Retina (tissue), 1 donor: ENCODE measurements at places on chromosomes 13 and 19.

DNA sequence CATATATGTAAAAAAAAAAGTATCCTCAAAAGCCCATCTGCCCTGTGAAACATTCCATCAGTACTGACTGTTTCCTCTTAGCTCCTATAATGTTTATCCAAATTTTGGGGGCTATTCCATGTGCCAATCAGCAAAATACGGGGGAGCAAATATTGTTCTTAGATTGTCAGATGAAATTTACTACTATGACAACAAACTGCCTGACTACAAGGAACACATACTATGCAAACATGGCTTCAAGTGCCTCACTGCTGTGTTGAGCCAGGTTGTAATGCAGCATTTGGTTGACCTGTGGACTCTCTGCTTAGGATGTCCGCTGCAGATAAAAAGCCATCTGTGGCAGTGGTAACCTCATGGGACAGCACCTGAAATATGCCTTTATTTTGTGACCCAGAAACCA lies 98.2 kb upstream of the SCEL start:
- no peak for DNase-seq

- DNase-seq: no peak
These were observed 102.1 kb downstream of the INSR start for GRCh38 chr19:7191946-7192691.

DNA sequence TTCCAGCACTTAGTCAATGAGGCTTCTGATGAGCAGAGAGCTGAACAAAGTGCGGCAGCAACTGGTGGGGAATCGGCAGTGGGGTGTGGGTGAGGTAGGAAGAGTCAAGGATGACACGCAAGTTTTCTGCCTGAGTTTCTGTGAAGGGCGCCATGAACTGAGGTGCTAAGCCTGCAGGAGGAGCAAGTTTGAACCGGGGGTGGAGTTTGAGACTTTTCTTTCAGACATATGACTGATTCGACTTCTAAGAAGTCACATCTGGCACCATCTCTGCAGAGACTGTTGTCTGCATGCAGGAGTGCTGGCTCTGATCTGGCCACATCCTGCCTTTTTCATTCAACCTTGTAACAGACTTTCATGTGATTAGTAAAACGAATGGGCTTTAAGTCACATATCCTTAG lies 14.8 kb upstream of the GPI start:
- no peak for DNase-seq

DNA sequence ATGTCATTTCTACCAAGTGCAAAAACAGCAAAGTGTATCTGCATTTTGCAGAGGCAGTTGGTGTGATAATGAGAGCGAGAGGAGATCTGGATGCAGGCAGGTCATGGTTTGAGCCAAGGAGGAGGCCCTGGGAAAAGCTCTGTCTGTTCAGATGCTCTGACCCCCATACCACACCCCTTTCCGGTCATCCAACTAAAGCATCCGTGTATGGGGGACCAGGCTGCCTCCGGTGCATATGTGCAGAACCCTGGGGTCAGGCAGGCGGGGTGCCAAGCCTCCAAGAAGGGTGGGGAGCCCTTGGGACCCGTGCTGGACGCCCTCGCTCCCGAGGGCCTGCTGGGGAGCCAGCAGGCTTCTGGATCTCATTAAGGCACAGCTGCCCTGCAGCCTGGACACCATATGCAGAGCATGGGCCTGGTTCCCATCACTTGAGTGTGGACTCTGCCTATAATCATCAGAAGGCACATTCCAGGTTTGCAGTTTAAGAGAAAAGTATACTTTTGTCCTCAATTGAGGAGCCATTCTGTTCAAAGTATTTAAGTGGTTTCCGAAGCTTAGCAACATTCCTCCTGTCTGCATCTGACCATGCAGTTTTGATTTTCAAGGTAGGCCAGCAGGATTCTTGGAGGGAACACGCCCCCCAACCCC lies 56.1 kb downstream of the ALOX5AP start:
- DNase-seq: peak; percentile 42

- peak; percentile 89 for DNase-seq
These were observed 24.1 kb upstream of the ASPDH start for GRCh38 chr19:50537769-50538230.

- no peak for DNase-seq
These were observed 134.0 kb downstream of the KCNRG start for GRCh38 chr13:50149214-50149613.

DNA sequence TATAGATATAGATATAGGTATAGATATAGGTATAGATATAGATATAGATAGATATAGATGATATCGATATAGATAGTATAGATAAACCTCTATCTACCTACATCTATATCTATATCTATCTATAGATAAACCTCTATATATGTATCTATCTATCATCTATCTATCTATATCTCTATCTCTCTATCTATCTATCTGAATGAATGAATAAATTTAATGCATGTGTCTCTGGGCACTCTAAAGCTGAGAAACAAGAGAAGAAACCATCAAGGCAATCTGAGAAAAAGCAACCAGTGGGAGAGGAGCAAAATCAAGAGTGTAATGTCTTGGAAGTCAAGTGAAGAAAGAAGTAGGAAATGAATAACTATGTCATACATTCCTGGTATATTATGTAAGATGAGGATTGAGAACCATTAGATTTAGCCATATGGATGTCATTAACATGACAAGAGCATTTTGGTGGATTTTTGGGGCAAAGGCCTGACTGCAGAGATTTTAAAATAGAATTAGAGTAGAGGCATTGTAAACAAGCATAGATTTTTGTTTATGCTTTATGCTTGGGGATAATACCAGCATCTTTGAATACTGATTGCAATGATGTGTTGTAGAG lies 1262.7 kb upstream of the MIR17HG start:
- DNase-seq: no peak

- DNase-seq: no peak
These were observed 1.1 kb downstream of the SYDE1 start for GRCh38 chr19:15108145-15108844.

GRCh38 chr19:615619-616018 lies 17.7 kb downstream of the POLRMT start:
- peak; percentile 62 for DNase-seq

- DNase-seq: peak; percentile 27
These were observed 29.1 kb downstream of the CERS4 start for GRCh38 chr19:8238251-8238650.

DNA sequence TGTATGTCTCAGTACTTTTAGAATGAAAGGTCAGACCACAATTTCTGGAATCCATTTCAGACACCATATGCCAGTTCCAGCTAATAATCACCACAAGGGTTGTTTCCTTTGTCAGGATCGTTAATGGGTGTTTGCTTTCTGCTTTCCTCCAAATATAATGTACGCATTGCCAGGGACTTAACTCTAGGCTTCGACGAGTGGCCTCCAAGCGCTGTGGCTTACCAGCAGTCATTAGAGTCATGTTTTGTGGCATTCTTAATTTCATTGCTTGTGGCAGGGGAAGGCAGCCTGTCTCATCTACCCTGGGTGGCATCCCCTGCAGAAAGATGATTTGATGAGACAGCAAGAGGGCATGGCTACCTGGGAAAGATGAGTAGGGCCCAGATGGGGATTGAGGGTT lies 22.5 kb downstream of the SAFB start:
- DNase-seq: no peak

- no peak for DNase-seq
These were observed 564 bp downstream of the NLRP12 start for GRCh38 chr19:53823380-53824120.

DNA sequence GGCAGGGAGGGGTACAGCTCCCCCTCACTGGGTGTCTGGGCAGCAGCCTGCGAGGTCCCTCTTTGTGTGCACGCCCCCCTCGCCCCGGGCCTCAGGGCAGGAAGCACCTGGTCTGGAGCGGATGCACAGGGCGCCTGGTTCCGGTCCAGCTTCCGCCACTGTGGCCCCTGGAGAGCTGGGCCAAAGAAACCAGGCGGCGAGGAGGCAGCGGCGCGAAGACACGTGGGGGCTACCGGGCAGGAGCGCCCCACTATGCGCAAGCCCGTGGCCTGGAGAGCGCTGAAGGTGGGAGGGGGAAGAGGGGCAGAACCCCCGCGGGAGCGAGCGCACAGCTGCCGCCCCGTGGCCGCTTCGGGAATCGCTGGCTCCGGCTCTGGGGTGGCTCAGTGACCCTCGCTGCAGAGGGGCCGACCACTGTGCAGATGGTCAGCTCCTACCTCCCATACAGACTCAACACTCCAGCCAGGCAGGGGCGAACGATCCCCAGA lies 1.7 kb upstream of the LYL1 start:
- DNase-seq: peak; percentile 51

- no peak for DNase-seq
These were observed 22.5 kb upstream of the VSTM2B start for GRCh38 chr19:29503140-29503758.

DNA sequence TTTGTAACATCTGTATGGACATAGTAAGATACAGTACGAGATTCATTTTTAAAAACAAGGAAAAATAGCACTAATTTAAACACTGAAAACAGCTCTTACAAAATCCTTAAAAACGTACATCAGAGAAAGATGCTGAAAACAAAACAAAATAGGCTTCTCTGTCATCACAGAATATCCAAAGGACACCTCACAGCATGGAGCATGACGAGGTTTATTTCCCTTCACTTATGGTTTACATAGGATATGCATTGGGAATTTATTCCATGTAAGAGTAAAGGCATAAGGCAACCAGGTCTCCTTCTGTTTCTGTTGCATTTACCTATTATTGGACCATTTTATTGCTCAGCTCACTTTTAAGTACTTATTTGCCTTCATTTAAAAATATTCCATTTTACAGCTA lies 3.0 kb downstream of the KCTD12 start:
- no peak for DNase-seq

DNA sequence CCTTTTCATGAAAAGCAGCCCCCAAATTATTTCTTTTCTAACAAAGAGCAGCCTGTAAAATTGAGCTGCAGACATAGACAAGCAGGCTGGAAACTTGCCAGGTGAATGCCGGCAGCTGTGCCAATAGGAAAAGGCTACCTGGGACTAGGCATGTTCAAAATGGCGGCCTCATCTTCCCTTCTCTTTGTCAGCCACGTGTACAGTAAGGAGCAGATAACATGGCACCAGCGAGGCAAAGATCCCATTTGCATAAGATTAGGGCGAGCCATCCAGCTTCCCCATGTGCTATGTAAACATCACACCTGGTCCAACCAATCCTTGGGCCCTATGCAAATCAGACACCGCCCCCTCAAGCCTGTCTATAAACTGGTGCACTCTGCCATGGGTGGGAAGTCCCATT lies 31.2 kb upstream of the CACNA1A start:
- DNase-seq: no peak

DNA sequence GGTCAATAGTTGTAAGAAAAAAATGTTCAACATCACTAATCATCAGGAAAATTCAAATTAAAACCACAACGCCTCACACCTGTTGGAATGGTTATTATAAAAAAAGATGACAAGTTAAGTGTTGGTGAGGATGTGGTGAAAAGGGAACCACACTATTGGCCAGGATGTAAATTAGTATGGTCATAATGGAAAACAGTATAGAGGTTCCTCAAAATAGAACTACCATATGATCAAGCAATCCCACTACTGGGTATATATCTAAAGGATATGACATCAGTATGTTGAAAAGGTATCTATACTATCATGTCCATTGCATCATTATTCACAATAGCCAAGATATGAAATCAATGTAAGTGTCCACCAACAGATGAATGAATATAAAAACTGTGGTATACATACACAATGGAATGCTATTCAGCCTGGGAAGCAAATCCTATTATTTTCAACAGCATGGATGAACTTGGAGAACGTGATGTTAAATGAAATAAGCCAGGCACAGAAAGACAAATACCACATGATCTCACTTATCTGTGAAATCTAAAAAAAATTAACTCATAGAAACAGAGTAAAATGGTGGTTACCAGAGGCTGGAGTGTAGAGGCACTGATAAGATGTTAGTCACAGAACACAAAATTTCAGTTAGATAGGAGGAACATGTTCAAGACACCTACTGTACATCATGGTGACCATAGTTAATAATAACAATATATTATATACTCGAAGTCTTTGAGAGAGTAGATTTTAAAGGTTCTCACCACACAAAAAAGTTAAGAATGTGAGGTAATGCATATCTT lies 56.6 kb downstream of the TBC1D4 start:
- no peak for DNase-seq

- no peak for DNase-seq
These were observed 861.9 kb downstream of the GPC5 start for GRCh38 chr13:92260363-92260762.

DNA sequence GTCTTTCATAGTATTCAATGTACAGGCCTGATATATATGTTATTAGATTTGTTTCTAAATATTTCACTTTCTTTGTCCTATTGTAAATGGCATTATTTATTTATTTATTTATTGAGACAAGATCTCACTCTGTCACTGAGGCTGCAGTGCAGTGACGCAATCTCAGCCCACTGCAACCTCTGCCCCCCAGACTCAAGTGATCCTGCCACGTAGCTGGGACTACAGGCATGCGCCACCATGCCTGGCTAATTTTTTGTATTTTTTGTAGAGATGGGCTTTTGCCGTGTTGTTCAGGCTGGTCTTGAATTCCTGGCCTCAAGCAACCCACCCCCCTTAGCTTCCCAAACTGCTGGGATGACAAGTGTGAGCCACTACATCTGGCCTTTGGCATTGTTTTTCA lies 5.4 kb upstream of the GAS6 start:
- DNase-seq: no peak

DNA sequence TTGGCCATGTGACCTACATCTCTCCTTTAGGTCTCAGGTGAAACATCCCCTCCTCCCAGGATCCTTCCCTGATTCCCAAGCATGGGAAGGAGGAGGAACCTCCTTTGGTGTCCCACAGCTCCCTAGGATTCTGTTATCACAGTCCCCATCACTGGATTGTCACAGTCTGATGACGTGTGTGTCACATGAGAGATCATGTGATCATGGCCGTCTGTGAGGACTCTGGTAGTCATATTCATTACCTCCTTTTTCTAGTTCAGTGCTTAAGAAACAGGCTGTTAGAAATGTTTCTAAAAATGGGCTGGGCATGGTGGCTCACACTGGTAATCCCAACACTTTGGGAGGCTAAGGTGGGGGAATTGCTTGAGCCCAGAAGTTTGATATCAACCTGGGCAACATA lies 3.0 kb downstream of the DHX34 start:
- DNase-seq: no peak

GRCh38 chr13:56586976-56587375 lies 553.7 kb upstream of the PRR20A start:
- DNase-seq: no peak

- DNase-seq: peak; percentile 97
These were observed at the start of gene ZNF793 for GRCh38 chr19:37506387-37507166. ZNF793 (plus strand) TSS chr19:37506939; CDS start chr19:37523440, 16,501 bp downstream.

- DNase-seq: no peak
These were observed 584.3 kb upstream of the SLITRK6 start for GRCh38 chr13:86383561-86383960.

DNA sequence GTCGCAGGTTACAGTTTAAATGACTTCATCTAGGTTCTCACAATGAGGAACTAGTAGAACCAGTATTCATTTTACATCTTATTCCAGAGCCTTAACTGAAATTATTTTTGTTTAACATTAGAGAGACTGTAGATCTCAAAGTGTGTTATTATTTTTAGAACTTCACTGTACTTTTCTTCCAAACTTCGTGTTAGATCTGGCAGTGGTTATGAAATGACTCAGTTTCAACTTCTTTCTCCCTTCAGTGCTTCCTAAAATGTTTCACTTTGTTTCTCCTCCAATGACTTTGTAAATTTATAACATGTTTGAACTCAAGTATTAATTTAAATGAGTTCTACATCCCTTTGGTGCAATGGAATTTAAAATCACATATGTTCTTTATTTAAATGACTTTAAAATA lies 139.3 kb downstream of the PCDH9 start:
- no peak for DNase-seq

- DNase-seq: no peak
These were observed 6.4 kb downstream of the KMT5C start for GRCh38 chr19:55345818-55346724.
